Fibroblast of skin of back (primary cell): ENCODE measurements at places on chromosomes 4 and X.

DNA sequence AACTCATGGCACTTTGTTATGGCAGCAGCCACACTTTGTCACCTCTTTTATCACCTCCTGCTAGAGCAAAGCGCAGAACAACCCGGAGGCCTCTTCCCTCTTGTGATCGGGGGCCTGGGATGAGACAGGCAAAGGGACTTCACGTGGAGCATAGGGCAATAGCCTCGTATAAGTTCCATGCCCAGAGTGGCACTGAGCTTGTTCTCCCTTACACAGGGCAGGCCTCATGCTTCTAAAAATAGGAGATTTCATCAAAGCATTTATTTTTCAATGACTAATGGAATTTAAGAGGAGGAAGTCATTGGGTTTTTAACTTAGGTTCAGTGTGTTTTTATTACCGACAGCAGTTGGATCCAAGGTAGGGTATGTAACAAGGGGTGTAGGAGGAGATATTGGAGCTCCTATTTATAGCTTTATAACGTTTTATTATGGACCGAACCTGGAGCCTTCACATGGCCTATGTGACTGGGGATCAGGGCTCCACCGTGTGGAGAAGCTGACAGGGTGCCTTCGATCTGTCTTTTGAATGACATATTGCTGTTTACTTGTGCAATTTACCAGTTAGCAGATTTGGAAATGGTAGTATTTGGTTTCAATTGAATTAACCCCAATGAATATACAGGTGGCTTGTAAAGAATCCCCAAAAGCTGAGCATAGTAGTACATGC lies 93.8 kb downstream of the SLC2A9 start:
- DNase-seq = no peak

GRCh38 chrX:40281336-40282005 lies 183.7 kb upstream of the BCOR start:
- no peak for DNase-seq

GRCh38 chr4:1155314-1155713 lies 17.1 kb downstream of the SPON2 start:
- DNase-seq = no peak

DNA sequence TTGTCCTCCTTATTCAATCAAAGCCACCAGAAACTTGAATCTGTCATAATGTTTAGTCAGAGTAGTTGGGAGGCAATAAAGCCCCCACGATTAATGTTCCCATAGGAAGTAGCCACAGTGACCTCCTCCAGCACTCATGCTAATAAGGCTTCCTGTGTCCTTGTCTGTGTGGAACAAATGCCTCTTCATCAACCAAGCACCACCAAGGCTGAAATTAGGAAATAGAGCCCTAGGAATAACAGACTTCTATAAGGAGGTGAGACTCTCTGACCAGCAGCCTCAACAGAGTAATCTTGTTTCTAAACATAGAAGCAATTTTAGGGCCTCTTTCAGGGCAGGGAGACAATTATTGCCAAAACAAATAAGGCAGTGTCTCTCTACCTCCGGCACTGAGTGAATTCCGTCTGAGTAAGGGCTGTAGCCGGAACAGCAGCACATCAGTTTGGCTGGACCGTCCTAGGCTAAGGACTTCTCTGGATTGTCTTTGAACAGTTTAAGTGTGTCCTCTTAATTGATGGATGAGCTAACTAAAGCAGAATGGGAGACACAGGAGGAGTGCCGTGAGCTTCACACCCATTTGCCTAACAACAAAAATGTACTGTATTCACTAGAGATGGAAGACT lies 329.2 kb upstream of the HAND2 start:
- no peak for DNase-seq

DNA sequence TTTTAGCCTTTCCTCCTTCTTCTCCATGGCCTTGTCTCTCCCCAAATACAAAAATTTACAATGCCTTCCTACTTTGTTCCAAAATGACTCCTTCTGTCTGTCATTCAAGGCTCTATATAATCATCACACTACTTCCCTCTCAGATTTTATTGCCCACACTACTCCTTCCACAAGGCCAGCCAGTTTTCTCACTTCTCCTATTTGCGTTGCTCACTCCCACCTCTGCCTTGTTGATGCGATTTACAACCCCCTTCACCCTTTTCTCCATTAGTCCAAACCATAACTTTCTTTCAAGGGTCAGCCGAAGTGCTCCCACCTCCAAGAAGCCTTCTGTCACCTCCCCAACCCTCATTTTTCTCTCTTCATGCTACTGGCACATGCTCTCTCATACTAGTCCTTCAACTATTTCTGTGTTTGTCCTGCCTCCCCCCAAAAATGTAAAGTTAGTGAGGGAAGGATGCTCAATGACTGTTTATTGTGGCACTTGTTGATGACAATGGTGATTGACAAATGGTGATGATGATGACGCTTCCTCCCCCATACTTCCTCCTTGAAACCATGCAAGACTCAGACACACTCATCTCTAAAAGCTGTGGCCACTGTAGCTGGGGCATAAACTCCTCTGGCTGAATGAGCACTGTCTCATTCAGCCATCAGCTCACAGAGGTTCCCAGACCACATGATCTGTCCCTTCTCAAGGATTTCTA lies 2.7 kb upstream of the XKRX start:
- no peak for DNase-seq

DNA sequence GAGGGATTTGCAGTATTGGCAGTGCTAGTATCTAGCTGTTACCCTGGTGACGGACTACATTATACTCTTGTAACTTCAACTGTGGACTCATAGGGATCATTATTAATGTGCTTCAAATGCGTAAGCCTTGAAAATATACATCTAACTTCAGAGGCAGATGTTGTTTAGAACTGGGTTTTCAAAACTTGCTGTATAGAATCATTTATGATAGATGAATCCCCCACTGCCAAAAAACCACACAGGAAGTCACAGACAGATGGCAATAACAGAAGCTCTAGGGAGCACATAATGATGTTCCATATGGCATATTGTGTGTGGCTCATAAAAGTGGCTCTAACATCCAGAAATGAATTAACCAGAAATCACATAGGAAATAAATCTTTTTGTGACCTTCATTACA lies 62.3 kb upstream of the RELL1 start:
- no peak for DNase-seq

- no peak for DNase-seq
Observed at GRCh38 chr4:3179126-3179706, 69.7 kb upstream of the MSANTD1 start.

GRCh38 chr4:151797131-151797530 lies 36.3 kb upstream of the GATB start:
- DNase-seq = no peak

DNA sequence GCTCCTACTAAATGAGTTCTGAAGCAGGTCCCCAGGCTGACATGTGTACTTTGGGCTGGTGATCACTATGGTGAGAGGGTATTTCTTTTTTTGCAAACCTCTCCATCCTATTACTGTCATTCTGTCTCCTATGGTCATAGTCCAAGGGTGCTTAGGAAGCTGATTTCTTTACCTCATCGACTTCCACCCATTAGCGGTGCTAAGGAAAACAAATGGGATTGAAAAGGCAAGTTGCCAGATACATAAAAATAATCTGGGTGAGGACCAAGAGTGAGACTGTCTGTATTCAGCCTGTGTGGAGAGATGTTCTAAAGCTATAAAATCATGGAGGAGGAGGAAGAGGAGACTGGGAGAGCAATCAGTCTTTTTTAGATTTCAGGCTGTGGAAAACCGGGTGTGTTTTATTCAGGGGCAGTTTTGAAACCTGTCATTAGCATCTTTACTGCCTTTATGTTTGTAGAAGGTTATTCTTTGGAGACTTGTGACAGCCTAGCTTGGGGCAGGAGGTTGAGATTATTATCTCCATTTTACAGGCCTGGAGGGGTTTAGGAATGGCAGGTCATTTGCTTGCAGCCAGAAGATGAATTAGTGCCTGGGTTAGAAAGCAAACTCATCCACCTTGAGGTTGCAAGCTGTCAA lies 1.9 kb downstream of the TMEM164 start:
- no peak for DNase-seq

- no peak for DNase-seq
Observed at GRCh38 chr4:54548098-54548620, 109.6 kb upstream of the KIT start.

DNA sequence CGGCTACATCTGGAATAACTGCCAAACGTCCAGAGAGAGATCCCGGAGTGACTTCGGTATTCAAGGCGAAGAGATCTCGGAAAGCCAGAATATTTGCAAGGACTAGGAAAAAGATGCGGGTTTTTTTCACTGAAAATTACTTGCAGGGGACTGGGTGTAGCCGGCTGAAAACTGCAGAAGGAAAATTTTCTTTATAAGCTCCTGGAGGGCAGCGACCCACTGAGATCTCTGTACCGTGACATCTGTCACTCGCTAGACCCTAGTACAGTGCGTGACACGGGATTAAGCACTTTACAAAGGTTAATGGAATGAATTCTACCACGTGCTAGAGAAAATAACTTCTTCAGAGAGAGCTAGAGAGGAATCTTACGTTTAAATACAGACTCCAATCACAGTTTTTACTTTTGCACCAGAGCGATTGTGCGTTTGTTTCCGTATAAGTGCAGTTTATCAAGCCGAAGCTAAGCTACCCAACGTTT lies 1.1 kb upstream of the LCORL start:
- DNase-seq = peak; percentile 10

DNA sequence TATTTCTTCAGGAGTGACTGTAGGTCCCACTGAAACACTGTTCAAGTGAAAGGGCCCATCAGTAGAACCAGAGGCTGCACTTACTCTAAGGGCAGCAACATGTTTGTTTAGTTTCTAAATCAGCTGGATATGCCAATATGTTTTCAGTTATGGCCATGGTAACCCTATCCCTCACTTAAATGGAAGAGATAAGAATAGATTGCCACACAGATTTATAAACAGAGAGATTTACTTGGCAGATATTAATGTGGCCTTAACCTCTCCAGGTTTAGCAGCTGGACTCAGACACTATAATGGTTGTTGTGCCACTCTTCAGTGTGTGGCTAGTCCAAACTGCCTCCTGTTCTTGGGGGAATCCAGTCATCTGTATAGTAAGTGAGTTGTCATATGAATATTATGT lies 354.1 kb downstream of the TEX13C start:
- DNase-seq = no peak

DNA sequence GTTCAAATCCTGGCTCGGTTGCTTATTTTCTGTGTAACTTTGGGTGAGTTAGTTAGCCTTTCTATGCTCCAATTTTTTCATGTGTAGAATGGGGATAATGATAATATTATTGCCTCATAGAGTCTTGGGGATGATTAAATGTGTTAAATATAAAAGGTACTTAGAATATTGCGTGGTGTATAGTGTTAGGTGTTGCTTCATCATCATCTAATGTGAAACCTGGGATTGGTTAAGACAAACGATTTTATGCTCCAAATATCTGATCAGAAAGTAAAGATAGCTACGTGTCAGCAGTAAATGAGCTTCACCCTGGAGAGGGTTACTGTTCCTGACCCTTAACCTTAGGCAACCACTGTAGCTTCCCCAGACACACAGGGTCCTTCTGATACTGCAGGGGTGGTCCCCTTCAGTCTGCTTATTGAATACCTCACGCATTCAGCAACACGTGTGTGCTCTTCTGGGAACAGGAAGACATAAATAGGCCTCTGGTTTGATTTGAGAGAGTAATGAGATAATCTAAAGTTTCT lies 50.1 kb downstream of the GPAT3 start:
- DNase-seq = no peak

DNA sequence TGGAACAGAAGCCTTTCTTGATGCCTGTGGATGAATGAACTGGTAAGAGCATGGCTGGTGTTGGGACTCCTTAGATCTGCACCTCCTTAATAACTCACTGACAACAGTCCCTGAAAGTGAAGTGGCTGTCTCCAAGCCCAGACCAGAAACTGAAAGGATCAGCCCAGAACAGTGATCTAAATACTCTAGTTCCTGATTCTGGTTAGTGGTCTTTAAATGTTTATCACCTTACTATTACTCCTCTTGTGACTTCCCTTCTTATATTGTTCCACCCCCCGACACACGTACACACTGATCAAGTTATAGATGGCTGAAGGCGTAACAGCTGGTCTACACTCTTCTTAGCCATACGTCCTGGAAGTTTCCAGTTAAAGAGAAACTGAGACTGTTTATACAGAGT lies 33.8 kb upstream of the ARMCX2 start:
- DNase-seq = no peak

DNA sequence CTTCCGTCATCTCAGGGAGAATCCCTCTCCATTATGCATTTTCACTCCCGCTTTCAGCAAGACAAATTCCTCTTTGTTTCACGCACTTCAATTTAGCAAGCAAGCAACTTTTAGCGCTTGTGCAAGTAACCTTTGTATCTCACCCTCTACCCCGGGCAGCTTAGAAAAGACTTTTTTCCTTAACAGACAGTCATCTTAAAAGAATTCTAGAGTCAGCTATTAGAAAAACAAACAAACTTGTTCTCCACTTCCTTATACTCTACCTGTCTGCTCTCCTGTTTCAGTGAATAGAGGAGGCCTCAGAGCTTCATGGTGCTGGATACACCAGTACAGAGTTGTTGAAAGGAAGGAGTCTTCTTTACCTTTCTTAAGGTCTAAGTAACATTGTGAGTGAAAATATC lies 12.1 kb downstream of the TIGD2 start:
- DNase-seq = no peak

DNA sequence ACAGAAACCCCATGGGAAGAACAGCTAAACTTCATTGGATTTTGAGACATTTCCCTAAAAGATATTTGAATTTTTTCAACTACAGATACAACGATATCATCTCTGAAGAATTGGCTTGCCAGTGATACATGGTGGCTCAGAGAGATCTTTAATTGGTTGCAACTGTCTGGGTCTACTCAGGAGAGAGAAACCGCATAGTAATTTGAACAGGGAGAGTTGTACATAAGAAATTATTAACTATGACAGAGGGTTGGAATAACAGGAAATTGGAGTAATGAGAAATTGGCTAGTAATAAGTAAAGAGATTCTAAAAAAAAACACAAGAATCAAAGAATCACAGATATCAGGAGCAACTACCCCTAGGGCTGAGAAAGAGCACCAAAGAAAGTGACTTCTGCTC lies 118.4 kb downstream of the KLHL13 start:
- DNase-seq = no peak

GRCh38 chr4:90958256-90958895 lies 831.2 kb downstream of the CCSER1 start:
- peak; percentile 85 for DNase-seq

- DNase-seq = no peak
Observed at GRCh38 chr4:178185517-178185916, 743.3 kb upstream of the AGA start.

DNA sequence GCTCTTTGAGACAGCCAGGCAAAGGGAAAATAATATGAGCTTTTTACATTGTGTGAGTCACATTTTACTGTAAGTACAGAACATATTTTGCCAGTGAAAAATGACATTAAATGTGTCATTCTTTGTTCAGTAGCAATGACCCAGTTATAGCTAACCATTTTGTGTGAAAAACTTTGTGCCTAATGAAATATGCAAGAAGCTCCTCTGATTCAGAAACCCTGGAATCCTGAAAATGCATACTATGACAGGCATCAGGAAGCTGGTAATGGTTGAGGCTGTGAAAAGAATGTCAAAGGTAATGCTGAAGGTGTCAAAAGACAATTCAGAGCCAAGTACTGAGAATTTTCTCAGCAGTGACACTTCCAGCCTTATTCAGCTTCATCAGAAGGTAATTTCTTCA lies 549.5 kb upstream of the SMIM31 start:
- DNase-seq = peak; percentile 93

GRCh38 chr4:107050525-107051135 lies 14.5 kb upstream of the DKK2 start:
- peak; percentile 8 for DNase-seq
